ENCODE measurements at places on chromosomes 5 and 9.

GRCh38 chr5:40446910-40447309, 232.8 kb upstream of the PTGER4 start:
- no peak for DNase-seq

DNA sequence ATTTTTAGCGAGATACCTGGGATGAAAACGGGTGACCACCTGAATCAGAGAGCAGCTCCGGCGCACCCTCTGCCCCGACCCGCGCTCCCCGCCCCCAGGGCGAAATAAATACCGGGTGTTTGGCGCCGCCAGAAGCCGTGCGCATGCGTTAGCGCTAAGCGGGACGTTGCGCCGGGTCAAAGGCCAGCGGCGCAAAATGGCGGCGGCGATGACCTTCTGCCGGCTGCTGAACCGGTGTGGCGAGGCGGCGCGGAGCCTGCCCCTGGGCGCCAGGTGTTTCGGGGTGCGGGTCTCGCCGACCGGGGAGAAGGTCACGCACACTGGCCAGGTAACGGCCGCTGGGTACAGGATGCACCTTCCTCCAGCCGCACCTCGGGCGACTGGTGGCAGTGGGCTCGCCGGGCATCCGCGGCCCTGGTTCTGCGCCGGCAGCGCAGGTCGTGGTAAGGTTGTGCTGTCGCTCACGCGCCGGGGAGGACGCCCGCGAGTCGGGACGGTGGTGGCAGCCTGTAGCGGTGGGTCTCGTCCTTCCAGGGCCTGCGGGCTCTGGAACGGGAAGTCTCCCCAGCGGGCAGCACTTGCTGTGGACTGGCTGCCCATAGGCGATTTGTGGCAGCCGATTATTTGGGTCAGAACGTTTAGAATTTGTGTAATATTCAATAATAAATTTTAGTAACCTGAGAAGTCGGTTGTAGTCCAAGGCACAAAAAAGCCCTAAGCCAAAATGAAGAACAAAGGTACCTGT, at the start of gene NDUFS6:
Gene NDUFS6, plus strand, starts transcription at position 186 of the 745 bp plus-strand sequence. Its CDS starts 11 bp downstream, at position 197.
- DNase-seq = peak; percentile 67

GRCh38 chr5:139091439-139092156, 106.6 kb downstream of the SIL1 start:
- DNase-seq = no peak

GRCh38 chr5:1661831-1662558, 137.6 kb downstream of the MRPL36 start:
- no peak for DNase-seq

DNA sequence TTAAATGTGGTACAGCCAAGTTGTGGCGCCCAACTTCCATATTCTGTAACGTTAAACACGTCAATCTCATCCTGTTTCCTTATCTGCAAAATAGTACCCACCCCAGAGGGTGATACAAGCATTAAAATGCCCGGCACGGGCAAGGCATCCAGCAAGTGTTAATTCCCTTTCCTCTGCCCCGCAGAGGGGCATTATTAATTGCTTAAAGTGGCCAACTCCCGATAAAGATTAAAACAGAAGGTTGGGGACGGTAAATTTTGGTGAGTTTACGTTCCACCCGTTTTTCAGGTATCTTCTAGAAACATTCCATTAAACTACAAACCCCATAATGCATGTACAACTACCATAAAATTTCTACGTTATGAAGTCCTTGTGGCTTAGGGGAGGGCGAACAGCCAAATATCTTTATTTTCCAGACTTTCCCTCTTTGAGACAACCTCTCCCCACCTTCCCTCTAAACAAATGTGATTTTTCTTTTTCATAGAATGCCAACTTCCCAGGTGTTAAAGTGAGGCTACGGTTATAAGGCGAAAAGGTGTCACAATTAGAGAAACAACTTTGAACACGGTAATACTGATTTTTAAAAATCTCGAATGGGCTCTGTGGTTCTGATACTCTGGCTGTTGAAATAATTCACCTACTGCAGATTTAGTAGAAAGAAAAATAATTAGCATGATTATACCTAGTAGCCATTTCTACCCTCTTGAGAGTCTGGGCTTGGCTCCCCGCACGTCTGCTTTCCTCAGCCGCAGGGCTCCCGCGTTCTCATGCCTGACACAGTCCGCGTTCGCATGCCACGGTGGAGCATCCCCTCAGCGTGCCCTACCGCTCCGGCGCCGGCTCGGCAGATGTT, 1.2 kb upstream of the GPBP1 start:
- DNase-seq = peak; percentile 12

DNA sequence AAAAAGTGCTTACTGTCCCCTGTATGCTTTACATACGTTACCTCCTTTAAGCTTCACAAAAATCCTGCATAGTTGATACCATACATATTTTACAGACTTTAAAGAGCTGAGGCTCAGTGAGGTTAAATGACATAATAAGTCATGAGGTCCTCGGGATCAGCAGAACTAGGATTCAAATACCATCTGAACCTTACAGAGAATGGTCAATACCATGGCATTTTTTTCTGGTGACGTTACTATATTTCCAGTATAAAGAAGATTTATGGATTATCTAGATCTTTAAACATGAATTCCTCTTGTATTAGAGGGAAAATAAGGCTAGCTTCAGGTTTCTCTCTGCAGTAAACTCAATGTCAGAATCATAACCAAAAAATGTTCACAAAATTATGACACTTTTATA, 153.7 kb upstream of the GPR151 start:
- no peak for DNase-seq

DNA sequence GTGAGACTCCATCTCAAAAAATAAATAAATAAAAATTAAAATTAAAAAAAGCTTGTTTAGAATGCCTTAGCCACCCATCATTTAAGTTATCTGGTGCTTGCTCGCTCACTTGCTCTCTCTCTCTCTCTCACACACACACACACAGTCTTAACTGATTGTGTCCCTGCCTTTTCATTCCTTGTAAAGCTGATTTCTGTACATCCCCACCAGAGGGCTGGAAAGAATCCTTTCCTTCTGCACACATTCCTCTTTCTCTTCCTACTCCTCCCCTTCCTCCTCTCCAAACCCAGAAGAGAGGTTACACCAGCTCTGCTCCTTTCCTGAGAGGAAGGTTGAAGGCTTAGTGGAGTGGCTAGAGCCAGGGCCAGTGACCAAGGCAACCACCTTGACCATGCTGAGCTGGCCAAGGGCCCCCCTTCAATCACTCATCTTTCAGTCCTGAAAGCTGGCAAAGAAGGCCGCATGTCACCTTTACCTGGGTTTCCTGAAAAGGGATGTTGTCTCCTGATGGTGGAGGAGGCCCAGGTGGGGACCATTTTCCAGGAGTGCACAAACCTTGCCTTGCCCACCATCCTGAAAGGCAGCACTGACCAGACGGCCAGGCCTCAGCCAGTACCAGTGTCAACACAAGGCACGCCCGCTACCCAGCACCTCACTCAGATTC, 25.6 kb downstream of the STK10 start:
- DNase-seq = no peak

- DNase-seq = no peak
Observed at GRCh38 chr5:43065387-43065947, 25.3 kb upstream of the ANXA2R start.

DNA sequence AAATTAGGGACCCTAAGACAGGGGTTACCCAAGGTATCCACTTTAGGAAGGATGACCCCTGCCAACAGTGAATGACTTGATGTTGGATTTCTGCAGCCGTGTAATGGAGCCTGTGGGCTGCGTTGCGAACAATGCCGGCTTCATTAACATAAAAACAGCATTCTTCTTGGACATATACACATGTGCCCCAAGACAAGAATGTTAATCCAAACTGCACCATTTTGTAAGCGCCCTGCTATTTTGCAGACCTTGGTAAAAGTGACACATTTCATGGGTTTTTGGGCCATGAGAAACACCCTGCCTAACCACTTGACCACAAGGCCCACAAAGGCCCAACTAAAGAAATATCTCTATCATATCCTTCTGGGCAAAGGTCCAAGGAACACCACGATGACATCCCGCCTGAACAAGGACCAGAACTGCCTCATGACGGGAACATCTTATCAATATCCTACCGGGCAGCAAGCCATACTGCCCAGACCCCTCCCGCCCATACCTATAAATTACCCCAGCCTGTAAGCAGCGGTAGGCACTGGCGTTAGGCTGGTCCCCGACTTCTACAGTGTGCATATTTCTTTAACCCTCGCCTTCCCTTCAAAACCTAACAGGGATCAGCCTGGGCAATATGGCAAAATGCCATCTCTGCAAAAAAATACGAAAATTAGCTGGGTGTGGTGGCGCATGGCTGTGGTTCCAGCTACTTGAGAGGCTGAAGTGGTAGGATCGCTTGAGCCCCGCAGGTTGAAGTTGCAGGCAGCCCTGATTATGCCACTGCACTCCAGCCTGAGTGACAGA, 9.7 kb upstream of the PDCD1LG2 start:
- DNase-seq = no peak

GRCh38 chr5:10827571-10827970, 66.5 kb upstream of the DAP start:
- no peak for DNase-seq

GRCh38 chr9:2693056-2693455, 24.3 kb upstream of the KCNV2 start:
- DNase-seq = no peak

GRCh38 chr9:108911820-108912219, 22.1 kb downstream of the ELP1 start:
- DNase-seq = no peak

- DNase-seq = no peak
Observed at GRCh38 chr5:167644619-167645018, 646.8 kb upstream of the WWC1 start.

DNA sequence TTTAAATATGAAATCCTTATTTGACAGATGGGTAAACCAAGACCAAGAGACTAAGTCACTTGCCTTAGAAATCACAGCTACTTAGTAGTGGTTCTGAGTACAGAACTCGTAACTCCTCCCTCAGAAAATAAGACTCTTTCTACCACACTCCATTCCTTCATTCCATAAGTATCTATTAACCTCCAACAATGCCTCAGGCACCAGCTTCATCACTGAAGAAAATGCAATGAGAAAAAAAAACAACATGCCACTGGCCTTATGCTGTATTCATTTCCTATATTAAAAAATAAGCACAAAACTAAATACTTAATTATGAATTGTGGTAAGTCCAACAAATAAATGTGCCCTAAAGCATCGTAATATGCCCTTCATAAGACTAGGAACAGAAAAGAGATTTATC, 13.5 kb upstream of the FREM1 start:
- DNase-seq = no peak

DNA sequence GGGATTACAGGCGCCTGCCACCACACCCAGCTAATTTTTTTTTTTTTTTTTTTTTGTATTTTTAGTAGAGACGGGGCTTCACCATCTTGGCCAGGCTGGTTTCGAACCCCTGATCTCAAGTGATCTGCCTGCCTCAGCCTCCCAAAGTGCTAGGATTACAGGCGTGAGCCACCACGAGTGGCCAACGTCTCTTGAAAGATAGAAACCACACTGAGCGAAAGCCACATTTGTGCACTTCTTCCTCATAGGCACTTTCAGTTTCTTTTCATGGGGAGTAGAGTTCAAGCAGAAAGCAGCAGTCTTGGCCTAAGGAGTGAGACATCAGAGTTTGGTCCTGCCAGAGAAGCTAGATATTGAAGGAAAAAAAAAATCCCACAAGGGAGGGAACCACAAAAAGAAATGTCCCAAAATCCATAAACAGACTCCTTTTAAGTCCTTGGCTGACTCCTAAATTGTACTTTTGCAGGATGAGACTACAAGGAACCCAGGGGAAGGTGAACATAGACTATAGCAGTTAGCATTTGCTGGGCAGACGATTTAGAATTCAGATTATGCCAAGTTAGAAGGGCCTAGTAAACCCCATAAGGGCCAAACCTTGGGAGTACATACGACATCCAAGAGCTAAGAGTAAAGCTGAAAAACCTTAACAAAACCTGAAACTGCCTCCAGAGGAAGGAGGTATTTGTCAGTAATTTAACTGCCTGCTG, 43.9 kb upstream of the GLIPR2 start:
- DNase-seq = no peak

DNA sequence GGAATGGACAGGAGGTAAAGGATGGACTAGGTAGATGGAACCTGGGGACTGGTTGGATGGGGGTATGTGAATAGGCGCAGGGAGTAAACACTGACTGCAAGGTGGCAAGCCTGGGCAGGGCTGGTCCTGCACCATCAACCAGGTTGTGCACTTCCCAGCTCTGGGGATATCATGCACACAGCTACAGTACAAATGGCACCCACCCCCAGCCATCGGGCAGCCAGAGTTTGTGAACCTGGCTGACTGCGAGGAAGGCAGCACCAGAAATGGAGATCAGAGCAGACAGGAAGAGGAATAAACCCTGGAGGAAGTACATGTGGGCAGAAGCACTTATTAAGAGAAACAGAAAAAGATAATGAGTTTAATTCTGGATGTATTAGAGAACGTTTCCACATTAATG, 229.1 kb downstream of the ESM1 start:
- DNase-seq = peak; percentile 35

- DNase-seq = no peak
Observed at GRCh38 chr5:56498759-56499395, 265.7 kb upstream of the ANKRD55 start.

DNA sequence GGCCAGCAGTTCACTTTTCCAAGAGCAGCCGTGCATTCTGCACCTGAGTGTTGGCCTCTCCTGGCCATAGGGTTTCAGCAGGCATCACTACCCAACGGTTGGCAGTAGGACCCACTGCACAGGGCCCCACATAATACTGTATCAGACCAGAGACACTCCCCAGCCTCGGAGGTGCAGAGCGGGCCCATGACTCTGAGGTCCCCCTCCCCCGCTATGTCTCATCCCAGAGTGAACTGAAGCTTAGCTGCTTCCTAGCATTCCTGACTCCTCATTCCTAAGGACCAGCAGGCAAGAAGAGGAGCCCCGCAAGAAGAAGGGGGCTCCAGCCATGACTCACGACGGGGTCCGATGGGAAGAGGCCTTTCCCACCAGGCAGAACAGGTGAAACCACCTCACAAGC, 67.2 kb downstream of the CAMSAP1 start:
- DNase-seq = no peak

DNA sequence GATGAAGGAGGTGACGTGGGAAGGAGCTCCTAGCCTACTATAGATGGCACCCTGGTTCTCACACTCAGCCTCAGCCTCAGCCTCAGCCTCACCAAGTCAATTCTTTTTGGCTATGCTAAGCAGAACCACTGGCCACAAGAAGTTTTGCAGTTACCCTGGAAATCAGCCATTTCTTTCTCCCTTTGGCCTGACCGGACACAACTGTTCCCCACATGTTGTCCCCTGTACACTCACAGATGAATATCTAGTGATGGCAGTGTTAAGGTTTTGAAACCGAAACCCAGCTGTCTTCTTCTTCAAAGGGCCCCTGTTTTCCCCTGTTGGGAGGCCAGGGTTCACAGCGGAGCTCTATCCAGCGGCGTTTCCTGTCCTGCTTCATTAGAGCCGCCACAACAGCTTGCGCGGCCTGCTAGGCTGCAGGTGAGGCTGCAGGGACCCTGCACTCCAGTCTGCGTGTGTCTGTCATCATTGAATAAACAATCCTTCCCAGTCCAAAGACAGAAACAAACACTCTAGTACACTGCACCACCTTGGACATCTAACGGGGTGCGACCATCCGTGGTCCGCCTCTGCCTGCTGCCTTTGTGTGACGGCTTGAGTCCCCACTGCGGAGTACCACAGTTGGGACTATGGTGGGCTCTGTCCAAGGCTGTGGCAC, 250.5 kb downstream of the DENND1A start:
- DNase-seq = no peak
